ENCODE measurements at places on chromosomes 3 and 15. TPM values are rescaled to one million over a fixed set of nuclear protein-coding genes. Genes with fewer than 3 reads are reported as not detected.

- no peak for DNase-seq
Observed at GRCh38 chr15:63134245-63134985, 12.8 kb downstream of the LACTB start.

DNA sequence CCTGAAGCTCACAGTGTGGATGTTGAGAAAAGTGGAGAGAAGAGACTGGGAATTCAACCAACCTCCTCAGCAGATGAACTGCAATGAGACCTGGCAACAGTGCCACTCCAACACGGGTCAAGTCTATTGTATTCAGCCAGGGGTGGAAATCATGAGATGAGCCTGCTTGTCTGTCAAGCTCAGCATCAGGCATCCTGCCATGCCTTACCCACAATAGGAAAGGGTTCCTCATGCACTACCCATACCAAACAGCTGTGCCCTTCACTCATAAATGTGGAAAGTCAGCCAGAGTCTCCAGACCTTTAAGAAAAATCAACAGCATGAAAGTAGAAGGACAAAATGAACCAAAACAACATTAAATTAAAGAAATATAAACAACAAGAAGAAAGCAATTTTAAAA is 542.1 kb downstream of the EPHB1 start:
- no peak for DNase-seq

DNA sequence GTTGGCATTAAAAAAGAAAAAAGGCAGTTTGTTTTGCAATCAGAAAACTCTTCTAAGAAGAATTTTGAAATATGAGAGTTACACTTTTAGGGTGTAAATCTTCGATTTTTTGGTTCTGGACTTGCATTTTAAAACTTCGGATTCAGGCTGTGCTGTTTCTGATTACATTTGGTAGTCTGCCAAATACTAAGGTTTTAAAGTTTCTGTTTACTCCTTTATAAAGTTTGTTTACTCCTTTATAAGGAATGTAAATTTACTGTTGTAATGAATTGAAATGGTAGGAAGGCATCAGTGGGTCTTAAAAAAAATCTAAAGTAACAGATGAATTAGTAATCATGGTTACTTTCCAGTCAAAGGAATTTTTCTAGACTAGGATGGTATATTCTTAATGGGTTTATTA is 14.1 kb downstream of the FXR1 start:
- no peak for DNase-seq

- DNase-seq, result no peak
Observed at GRCh38 chr15:77584691-77585090, 48.0 kb downstream of the LINGO1 start.

CHRNA7 gene
- not detected for total RNA-seq

GP5 gene
- total RNA-seq, result 1.3 TPM

DNA sequence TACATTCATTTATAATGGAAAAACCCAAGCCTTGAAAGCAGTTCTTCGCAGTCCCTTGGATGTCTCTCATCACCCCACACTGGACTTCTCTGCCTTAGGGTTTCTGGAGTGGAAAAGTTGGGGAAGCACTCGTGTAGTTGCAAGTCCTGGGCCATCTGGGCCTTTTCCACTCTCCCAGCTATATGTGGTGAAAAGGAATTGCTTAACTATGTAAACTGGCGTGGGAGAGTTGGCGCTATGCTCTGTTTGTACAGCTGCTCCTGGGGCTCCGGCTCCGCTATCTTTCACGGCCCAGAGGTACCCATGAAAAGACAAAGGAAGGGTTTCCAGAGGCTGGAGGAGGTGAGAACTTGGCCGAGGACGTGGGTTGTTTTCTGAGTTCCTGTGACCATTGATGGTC is 81.1 kb upstream of the MYZAP start:
- no peak for DNase-seq

GRCh38 chr3:196431181-196432136 is 768 bp downstream of the UBXN7 start:
- DNase-seq, result peak; percentile 36

FEZF2 gene
- total RNA-seq, result not detected

- DNase-seq, result no peak
Observed at GRCh38 chr3:190026154-190026553, 94.5 kb downstream of the P3H2 start.

GRCh38 chr15:82680200-82681102 is 29.2 kb downstream of the AP3B2 start:
- DNase-seq, result peak; percentile 71

GOLGA6A gene
- total RNA-seq, result not detected

- peak; percentile 39 for DNase-seq
Observed at GRCh38 chr3:10744098-10744465, 71.9 kb upstream of the SLC6A11 start.

- no peak for DNase-seq
Observed at GRCh38 chr3:16329826-16330129, 64.8 kb downstream of the OXNAD1 start.

- DNase-seq, result no peak
Observed at GRCh38 chr15:67717776-67718175, 107.5 kb upstream of the SKOR1 start.

GRCh38 chr3:172848910-172849309 is 98.4 kb downstream of the ECT2 start:
- DNase-seq, result no peak

RAB43 gene
- 48.1 TPM for total RNA-seq

DNA sequence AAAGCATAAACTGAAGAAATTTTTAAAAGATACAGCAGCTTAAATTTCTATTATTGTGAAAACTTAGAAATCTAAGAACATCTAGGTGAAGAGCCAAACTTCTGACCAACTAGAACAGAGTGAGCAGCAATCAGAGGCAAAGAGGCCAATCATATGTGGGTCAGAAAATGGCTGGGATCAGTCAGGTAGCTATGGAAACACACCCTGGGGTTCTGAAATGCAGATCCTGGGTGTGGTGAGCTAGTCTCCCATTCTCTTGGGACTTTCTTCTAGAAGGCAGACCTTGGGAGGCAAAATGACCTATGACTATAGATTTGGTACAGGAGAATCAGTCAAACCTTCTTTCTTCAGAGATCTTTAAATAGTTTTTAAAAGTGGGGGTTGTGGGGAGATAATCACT is 385.8 kb downstream of the TBC1D5 start:
- no peak for DNase-seq

DNA sequence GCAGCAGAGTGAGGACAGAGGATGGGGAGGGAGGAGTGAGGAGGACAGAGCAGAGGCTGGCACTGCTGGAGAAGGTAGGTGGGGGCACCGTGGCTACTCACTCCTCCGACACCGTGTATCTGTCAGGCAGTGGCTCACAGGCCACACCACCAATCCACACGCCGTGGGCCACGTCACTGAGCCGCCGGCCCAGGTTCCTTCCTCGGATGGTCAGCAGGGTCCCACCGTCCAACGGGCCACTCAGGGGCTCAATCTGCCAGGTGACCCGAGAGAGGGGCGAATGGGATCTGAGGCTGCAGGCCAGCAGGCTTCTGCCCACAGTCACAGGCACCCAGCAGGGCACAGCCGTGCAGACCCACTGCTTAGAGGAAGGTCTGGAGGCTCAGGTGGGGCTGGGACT is 30.5 kb downstream of the H1-8 start:
- no peak for DNase-seq

IL17RD gene
- total RNA-seq, result not detected

FOXB1 gene
- 5.2 TPM for total RNA-seq

- no peak for DNase-seq
Observed at GRCh38 chr3:52088445-52089367, 32.3 kb upstream of the DUSP7 start.

GRCh38 chr15:52179278-52180195 is 11.7 kb downstream of the GNB5 start:
- DNase-seq, result peak; percentile 91

DNA sequence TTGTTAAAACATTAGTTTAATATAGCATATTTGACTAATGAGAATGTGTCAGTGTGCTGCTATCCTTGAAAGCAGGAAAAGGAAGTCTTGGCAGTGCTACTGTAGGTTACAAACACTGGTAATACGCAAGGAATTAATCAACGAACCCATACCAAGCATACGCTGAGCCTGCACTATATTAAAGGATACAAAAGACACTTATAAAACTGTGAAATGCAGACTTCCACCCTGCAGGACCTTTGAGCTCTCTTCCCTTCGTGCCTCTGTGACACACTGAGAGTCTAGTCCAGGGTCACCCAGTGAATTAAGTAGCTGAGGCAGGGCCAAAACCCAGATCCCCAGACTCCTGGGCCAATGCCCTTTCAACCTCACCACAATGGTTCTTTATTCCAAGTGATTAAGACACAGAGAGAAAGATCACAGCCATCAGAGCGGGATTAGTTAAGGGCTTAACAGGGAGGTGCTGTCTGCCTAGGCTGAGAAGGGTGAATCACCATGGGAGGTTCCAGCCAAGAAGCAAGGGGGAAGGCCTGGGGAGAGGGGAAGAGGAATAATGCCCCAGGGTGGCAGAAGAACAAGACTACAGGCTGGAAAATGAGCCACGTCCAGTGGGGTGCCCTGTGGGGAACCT is 6.8 kb downstream of the ANXA2 start:
- DNase-seq, result no peak

DNA sequence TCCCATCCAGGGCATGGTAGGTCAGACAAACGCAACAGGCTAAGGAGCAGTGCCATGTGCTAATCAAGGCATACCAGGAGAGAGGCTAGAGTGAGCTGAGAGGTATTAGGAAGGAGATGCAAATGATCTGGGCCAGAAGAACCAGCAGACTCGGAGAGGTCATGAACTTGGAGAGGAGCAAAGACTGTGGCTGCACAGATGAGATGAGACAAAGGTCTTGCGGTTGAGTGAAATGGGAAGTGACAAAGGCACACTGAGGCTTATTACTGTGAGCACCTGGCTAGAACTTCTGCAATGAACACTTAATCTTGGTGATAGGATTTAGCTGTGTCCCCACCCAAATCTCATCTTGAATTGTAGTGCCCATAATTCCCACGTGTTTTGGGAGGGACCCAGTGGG is 380.2 kb downstream of the ULK4 start:
- no peak for DNase-seq

Measured in activated CD4-positive, alpha-beta memory T cell treated with anti-CD3 and anti-CD28 coated beads, Interleukin-2, amount 10 ng/mL, durations not matched to agents 7 days and 5 days (primary cell).